Activated CD4-positive, alpha-beta T cell treated with anti-CD3 and anti-CD28 coated beads for 48 hours (primary cell): ENCODE measurements at places on chromosomes 3 and 15.

GRCh38 chr3:193974671-193975535, 161.0 kb upstream of the HES1 start:
- no peak for DNase-seq

- peak; percentile 65 for DNase-seq
These were observed 207.1 kb downstream of the TBC1D2B start for GRCh38 chr15:77870195-77871065.

- no peak for DNase-seq
These were observed 2.5 kb downstream of the MPI start for GRCh38 chr15:74892313-74892712.

DNA sequence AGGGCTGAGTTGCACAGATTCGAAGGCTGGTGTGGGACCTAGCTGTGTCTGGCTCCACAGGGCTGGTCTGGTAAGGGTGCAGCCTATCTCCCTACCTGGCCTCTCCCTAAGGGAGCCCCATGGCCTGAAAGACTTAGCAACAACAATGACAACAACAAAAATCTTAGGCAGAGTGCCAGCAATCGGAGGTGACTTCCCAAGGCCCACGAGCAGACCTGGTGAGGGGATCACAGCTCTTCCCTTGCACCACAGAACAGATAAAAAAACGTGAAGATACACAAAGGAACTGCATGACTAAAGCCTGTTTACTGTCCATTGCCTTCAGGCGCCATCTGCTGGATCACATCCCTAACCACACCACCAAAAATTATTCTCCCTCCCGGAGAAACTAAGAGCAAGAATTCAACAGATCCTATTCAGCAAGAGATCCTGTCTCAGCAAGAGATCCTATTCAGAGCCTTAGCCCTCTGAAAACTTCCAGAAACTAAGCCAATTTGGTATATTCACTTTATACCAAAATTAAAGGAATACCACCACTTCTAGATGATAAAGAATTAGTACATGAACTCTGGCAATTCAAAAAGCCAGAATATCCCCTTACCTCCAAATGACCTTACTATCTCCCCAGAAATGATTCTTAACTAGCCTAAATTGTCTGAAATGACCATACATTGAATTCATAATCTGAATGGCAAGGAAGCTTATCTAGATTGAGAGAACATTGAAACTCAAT, 24.1 kb upstream of the OR5K4 start:
- peak; percentile 52 for DNase-seq

GRCh38 chr3:68793759-68794701, 138.3 kb downstream of the TAFA4 start:
- DNase-seq: no peak

DNA sequence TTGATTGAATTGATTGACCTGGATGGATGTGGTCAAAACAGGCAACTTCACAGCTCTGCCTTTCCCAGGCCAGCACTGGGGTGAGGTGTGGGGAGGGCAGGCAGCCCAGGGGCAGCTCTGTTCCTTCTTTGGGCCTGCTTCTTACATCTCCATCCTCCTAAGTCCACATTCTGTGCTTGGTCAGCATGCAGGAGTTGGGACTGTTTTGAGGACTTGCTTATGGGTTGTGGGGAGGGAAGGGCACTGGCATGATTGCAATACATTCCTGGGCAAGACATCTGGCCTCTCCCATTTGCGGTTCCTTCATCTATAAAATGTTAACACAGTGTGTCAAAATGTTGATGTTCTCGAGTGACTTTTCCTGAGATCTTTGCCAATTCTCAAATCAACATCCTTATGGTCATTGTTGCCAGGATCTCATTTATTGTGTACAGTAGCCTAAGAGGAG, 84.1 kb downstream of the ST6GAL1 start:
- DNase-seq: no peak

DNA sequence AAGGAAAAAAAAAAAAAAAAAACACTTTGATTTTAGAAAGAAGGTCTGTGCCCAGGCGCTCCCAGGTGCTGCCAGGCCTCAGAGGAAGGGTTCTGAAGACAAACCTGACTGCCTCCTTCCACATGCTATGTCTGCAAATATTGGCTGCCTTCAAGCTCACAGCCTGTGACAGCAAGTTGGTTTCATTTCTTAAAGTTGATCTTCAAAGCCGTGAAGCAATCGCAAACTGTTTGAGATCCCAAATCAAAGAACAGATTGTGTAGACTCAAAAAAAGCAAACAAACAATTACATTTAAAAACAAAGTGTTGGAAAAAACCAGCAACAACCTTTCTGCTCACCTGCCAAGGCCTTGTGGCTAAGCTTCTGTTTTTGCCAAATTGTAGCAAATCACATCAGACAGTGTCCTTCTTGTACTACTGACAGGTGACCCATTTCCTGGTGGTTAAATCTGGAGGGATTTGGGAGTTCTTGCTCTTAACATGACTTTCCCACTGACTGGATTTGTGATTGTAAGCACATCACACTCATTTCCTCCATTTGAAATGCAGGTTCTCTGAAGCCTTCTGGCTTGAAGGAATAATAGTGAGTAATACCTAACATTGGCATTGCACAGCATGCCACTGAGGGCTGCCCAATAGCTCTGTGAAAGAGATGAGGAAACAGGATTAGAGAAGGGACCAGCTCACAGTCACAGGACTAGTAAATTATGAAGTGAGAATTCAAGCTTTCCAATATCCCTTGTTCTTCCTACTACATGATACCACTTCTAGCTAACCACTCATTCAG, 502.4 kb downstream of the LPP start:
- DNase-seq: no peak

GRCh38 chr15:93070551-93071296, 18.3 kb downstream of the RGMA start:
- no peak for DNase-seq

DNA sequence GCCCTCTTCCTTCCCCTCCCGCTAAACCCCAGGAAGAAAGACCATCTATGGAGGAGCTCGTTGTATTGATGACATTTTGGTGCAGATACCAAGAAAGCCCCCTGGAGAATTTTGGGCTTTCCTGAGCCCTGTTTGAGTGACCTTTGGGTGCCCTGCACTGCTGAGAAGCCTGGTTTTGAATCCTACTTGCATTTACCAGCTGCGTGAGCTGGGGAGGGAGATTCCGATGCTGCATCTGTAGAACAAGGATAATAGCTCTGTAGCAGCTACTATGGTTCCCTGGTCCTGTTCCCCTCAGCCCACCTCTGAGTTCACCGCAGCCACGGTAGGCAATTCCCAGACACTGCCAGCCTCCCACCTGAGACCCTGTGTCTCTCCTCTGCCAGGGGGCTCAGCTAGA, 5.2 kb downstream of the APOD start:
- no peak for DNase-seq

- DNase-seq: no peak
These were observed 536.9 kb downstream of the ZIC1 start for GRCh38 chr3:147945968-147946519.

DNA sequence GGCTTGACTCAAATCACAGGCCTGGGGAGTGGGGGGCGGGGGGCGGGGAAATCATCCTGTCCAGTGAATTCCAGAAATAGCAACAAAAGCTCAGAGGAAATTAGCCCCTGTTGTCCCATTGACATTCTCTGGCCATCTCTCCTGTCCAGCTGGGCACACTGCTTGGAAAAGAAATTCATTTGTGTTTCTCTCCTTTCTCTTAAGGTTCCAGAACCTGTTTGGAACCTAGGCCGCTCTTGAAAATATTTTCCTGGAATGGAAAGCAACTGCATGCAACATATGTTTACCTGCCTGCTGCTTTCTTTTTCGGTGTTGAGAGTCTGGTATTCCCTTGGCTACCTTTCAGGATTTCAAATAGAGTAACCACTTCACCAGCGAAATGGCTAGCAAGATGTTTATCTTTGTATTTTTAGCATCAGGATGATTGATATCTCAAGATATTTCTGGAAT, 169.0 kb downstream of the GHSR start:
- no peak for DNase-seq

DNA sequence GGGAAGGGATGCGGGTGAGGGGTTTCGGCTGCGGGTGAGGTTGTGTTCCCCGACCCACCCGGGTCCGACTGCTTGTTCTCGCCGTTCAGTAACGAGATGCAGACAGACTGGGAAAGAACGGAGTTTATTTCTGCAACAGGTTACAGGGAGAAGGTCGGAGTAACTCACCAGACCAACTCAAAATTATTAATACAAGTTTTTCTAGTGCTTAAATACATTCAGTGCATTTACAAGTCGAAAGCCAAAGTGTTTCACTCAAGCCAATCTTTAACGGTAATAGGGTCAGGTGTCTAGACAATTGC, 492 bp upstream of the HIGD1A start:
- no peak for DNase-seq

DNA sequence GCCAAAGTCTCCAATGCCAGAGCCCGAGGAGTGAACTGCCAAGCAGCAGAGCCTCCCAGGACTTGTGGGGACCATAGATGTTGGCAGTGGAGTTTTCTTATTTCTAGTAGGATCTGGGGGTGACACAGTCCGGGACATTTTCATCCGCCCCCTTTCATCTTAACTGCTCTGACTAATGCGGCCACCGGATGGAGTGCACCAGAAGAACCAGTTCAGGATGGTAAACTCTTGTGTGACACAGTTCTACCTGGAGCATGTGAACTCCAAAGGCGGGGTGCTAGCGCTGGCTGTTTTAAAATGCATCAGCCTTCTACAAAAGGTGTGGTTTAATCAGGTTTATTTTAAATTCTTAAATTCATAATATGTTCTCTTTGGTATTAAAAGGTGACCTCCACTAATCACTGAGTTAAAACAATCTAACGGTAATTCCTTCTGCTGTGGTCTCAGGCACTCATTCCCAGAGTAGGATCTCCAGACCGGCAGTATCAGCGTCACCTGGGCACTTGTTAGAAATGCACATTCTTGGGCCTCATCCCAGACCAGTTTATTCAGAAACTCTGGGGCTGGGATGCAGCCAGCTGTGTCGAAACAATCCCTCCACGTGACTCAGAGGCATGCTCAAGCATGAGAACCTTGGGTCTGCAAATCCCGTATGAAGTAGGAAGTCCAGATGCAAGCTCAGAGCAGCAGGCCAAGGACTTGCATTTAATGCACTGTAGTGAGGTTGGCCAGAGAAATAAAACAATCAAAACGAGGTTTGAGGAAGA, 105.5 kb downstream of the GABRB3 start:
- no peak for DNase-seq

DNA sequence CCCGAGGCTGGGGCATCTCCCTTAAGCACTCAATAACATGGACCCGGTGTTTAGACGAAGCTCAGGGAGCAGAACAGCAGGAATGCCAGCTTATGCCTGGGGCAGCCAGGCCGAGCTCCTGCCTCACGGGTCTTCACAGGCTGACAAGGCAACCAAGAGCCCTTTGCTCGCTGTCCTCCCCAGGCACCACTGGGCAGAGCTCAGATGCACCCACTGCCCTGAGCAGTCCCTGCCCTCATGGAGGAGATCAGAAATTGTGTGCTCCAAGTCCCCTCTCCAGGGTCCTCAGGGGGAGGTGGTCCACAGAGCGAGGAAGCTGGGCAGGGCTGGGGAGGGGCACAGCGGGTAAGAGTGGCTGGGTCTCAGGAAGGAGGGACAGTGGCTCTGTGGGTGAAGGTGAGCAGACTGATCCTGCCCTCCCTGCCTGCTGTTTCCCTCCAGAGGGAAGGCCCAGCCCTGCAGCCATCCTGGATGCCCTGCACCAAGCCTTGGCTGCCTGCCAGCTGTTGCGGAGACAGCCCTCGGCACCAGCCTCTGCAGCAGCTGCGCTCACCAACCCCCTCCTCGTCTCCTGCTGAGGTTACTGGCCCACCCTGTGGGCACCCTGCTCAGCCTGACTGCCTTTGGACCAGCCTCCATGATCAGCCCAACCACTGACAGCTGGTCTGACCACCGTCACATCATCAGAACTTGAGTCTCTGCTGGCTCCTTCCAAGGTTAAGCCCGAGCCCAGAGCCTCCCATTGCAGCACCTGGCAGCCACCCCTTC, 21.1 kb upstream of the GP9 start:
- DNase-seq: no peak

DNA sequence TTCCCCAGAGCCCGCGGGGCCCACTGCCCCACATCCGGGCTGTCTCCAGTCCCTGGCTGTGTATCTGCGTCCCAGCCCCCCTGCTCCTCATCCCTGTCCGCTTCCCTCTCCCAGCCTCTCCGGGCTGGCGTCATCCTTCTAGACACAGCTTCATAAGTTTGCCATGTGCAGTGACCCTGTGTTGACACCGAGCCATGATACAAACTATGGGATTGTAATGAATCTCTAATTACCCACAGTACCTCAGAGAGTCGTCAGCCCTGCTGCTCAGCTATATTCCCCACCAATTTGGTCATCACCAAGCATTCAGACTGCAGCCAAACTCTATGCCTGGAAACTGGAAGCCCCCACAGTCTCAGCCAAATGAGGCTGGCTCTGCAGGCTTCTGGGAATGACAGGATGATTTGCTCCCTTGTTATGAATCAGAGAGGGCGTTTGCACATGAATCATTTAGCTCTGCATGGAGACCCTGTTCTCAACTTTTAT, 466.1 kb upstream of the ATP11B start:
- DNase-seq: no peak

DNA sequence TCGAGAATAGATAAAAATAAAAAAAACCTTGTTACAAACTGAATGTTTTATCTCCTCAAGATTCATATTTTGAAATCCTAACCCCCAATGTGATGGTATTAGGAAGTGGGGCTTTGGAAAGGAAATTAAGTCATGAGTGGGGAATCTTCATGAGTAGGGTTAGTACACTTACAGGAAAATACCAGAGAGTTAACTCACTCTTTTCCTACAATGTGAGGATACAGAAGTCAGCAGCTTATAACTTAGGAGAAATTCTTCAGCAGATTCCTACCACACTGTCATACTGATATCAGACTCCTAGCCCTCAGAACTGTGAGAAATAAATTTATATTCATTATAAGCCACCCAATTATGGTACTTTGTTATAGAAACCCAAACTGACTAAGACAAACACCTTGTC, 453.1 kb downstream of the GBE1 start:
- DNase-seq: no peak

- no peak for DNase-seq
These were observed 57.7 kb downstream of the SUCNR1 start for GRCh38 chr3:151931171-151931570.

- peak; percentile 65 for DNase-seq
These were observed at the start of gene DAPK2 for GRCh38 chr15:64046421-64047153. Gene DAPK2 (minus strand): TSS chr15:64046485. CDS start chr15:64040261, 6,224 bp downstream.
